ENCODE measurements at places on chromosomes 11 and 22. TPM values are rescaled to one million over a fixed set of nuclear protein-coding genes. Genes with fewer than 3 reads are reported as not detected.
A peak's percentile ranks its signal among the peaks of the same experiment; 100 is the strongest.

GRCh38 chr11:23138761-23139160 lies 278.5 kb upstream of the CCDC179 start:
- DNase-seq, result no peak

Gene MMP12
- not detected for polyA plus RNA-seq

Gene TUBA8
- polyA plus RNA-seq, result 4.8 TPM

DNA sequence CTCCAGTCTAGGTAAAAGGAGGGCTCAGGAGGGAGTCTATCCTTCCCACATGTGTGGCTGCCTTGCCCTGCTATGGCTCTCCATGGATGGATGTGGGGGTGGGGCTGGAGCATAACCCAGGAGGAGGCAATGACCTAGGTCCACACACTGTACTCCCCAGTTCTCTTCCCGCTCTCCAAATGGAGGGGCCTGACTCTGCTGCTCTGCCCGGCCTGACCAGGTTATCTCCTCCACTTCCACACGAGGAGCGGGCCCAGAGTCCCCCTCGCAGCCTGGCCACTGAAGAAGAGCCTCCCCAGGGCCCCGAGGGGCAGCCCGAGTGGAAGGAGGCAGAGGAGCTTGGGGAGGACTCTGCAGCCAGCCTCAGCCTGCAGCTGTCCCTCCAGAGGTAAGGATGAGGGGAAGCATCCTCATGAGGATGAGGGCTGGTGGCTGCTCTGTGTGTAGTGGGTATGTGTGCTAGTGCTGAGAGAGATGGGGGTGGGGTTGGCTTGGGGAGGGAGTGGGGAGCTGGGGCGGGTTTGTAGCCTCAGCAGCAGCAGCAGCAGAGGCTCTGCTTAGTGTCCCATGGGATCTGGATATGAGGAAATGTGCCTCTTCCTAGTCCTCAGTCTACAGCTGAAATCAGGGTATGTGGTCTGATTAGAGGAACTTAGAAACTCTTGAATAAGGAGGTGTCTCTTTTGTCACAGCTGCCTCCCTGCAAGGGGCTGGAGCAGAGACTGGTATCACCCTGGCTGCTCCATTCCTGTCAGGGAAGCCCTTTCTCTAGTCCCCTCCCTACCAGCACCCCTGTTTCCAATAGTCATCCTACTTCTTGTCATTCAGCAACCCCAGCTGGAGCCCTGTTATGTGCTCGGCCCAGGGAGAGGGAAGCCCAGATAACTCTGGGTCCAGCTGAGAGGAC lies 54.1 kb downstream of the CEP164 start:
- no peak for DNase-seq

GRCh38 chr11:116114198-116114651 lies 610.0 kb upstream of the CADM1 start:
- no peak for DNase-seq

Gene C22orf31
- polyA plus RNA-seq, result 1.1 TPM

Gene FOLR2
- 22.0 TPM for polyA plus RNA-seq

DNA sequence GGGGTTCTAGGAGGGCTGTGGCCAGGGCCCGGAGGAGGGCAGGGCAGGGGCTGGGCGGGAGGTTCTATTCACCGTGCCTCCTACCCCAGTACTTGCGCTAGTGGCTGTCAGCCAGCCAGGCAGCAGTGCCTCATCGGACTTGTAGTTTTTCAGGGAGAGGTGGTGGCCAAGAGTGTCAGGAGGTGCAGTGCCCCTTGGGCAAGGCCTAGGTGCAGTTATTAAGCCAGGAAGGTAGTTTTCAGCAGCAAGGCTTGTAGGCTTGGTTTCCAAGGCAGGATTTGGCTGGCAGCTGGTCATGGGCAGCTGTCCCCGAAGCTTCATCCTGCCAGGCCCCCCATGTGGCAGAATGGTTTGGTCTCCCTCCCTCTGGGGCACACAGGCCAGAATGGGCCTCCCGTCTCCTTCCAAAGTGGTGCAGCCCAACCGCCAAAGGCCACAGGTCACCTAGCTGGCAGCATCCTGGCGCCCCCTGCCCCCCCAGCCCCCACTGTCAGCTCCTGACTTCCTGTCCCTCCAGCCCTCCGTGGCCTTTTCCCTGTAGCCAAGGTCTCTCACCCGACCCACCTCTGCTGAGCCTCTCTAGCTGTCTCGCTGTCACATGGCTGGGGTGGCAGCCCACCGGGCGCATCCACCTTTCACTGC lies 8.5 kb downstream of the CCDC88B start:
- DNase-seq, result peak; percentile 61

Gene SOX10
- 8.1 TPM for polyA plus RNA-seq

DNA sequence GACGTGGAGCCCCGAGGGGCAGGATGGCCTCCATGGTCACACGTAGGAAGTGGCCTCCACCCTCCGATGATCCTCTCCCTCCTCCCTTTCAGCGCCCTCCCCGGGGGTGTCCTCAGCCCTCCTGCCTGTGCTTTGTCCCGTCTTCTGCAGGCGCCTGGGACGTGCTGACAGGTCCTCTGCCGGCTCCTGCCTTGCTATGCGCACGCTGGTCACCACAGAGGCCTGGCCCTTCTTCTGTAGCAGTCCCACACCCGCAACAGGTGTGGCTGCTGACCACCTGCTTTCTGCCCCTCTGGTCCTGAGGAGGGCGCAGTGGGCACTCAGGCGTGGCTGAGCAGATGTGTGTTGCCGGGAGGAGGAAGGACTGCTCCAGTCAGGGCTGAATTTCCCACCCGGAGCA lies 27.7 kb upstream of the PPP6R3 start:
- peak; percentile 46 for DNase-seq

- DNase-seq, result no peak
These were observed 881.8 kb downstream of the BRD1 start for GRCh38 chr22:48945621-48946458.

GRCh38 chr11:85948884-85949283 lies 93.7 kb downstream of the CCDC83 start:
- DNase-seq, result no peak

All from muscle of leg (tissue), 16 donors.